ENCODE measurements at places on chromosomes 7 and 10.

GRCh38 chr7:93044147-93044810 is 73.5 kb downstream of the SAMD9 start:
- DNase-seq, result no peak

- DNase-seq, result no peak
Observed at GRCh38 chr10:71804077-71804476, 30.8 kb upstream of the VSIR start.

DNA sequence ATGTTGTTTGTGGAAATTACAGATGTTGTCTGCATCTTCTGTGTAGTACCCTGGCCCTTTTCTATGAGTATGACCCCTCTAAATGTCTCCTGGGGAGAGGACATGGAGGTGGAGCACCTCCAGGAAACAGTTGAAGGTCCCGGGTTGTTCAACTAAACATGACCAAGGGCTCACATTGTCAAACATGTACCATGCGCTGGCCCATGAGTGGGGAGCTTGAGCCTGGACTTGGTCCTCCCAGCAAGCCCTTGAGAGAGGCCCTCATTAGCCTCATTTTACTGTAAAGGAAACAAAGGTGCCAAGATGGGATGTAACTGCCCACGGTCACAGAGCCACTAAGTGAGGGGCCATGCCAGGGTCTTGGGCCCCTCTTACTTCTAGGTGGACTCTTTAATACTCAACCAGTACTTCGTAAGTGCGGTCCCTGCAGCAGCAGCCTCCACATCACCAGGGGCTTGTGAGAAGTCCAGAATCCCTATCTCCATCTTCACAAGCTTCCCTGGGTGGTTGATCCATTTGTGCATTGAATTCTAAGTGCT is 31.2 kb downstream of the C10orf71 start:
- DNase-seq, result no peak

GRCh38 chr10:86830043-86830591 is 73.7 kb downstream of the BMPR1A start:
- DNase-seq, result no peak

DNA sequence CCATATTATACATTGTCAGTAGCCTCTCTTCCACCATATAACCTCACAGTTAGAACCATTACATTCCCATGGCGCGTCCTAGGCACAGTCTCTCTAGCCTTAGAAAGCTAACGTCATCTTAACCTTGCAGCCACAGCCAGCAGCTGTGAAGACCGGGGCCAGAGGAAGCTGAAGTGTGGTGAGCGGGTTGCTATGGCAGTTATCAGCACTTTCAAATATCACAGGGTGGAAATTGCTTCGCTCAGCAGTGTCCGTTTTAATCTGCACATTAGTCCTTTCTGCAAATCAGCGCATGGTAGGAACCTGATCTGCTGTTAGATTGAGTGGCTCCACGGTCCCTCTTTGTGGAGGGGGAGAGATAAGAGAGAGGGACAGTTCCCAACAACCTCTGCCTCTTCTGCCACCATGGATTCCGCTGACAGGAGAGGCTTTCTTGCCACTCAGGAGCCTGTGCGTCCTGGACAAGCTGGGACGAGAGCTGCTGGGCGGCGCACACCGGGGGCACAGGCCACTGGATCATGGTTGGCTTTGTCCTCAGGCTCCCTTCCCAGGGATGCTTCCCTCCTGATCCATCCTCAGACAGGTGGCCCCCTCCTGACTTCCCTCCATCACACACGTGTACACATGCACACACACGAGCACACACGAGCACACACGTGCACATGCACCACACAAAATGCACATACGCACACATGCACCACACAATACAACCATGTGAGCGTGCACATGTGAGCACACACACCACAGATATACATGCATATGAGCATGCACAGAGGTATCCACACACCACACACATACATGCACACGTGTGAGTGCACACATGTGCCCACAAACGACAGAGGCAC is 93.8 kb downstream of the WDR37 start:
- DNase-seq, result no peak

GRCh38 chr7:29508608-29509007 is 55.0 kb upstream of the PRR15 start:
- no peak for DNase-seq

DNA sequence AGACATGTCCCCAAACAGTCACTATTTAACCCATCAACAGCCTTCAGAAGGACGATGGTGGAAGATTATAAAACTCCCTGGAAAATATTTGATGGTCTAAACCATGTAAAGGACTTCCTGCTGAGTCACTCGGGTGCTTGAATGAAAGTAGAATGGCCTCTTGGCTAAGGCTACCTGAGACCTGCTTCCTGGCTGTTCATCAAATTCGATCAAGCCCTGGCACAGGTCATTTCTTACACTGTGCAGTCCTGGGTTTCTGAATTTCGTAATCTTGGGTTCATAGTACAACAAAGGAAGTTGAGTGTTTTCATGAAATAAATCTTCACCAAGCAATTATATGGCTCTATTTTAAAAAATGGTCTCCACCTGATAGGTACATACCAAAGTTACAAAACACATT is 260.3 kb upstream of the RNF32 start:
- DNase-seq, result no peak

DNA sequence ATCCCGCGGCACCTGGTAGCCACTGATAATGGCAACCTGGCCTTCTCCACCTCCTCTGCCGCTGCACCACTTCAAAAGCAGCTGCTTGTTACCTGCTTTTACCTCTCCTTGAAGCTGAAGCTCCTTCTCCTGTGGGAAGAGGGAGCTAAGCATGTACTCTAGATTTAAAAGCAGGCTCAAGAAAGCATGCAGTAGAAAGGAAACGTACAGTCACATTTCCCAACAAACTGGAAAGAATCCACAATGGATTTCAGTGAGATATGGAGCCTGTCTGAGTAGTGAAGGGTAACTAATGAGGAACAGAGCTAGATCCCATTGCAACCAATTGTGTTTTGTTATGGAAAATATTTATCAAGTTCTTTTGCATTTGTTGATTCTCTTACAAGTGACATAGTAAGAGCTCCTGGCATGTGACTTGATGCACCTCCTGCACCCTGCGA is 457.4 kb upstream of the GALNT17 start:
- no peak for DNase-seq

GRCh38 chr10:63214571-63214970 is 81.4 kb downstream of the NRBF2 start:
- no peak for DNase-seq

DNA sequence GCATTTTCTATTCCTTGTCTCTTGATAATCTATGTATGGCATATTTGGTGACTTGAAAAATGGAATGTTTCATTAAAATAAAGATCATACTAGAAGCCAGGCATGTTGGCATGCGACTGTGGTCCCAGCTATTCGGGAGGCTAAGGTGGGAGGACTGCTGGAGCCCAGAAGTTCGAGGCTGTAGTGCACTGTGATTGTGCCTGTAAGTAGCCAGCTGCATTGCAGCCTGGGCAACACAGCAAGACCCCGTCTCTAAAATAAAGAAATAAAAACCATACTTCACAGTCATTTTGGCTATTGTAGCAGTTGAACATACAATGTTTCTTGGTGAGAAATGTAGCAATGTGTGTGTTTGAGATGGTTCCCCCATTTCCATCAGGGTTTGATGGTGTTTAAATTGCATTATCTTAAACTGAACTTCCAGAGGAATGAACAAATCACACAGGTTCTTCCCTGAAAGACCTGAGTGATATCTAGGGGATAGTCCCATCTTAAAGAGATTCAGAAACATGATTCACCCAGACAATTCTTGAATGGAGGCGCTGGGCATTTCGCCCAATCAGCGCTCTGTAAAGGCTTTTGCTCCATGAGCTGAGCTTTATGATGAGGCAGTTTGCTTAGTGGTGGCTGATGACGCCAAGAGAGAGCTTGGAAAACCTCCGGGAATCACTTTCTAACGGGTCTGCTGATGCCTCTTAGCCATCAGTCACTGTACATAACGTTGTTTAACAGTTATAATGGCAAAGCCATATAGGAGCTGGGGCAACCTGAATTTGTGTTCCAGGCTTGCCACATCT is 19.4 kb upstream of the BTBD16 start:
- no peak for DNase-seq

- DNase-seq, result no peak
Observed at GRCh38 chr7:114852293-114852692, 69.6 kb upstream of the MDFIC start.

DNA sequence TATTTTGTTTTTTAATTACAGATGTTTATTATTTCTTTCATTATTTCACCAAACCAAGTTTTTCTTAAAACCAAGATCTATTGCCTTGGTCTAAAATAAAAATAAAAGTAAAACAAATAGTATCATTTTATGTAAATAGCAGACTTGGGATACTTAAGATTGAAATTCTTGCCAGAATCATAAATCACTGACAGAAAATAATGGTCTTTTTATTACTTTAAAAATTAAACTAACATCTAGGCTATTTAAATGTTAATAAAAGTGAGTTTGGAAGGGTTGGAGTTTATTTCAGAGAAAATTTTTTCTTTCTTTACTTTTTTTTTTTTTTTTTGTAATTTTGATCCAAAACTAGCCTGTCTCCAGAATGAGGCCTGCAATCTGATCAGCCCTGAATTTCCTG is 568.0 kb upstream of the IGFBP3 start:
- DNase-seq, result no peak

Measured in effector memory CD4-positive, alpha-beta T cell (primary cell).